T47D (cell line): ENCODE measurements at places on chromosomes 7 and 10.

DNA sequence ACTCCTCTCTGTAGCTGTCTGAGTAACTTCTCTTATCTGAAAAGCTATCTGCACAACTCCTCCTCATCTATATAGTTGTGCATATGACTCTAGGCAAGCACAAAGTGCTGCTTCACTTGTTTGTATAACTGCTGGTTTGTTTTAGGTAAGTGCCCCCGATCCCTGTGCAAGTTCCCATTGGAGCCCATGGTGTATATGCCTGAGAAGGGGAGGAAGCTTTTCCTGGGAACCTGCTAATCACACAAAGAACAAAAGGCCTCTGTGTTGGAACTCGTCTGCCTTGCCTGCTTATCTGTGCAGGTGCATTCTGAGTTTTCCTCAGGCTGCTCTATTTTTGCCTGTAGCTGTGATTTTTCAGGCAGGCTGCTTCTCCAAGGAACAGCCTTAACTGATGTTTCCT is 23.2 kb upstream of the PHF14 start:
- no peak for DNase-seq

DNA sequence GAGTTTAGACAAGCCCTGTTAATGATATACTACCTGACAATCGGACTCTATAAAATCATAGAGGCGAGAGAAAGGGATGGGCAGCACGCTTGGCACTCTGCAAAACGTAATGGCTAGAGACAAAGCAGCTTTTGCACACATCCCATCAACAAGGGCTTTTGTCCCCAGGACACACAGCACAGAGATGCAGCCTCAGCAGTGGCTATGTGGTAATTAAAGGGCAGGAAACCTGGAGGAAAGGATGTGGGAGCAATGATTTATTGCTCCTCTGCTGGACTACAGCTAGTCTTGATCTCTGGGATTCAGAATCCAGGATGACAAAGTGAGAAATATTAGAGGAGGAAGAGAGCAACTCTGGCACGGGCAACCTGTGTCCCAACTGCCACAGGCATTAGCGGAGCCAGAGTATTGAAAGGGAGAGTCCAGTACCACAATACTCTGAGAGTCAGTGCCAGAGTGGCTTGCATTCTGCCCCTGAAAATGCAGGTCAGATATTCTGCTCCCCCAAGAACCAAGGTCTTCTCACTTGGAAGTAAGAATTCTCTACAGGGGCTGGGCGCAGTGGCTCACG is 96.5 kb downstream of the ARMH3 start:
- no peak for DNase-seq

DNA sequence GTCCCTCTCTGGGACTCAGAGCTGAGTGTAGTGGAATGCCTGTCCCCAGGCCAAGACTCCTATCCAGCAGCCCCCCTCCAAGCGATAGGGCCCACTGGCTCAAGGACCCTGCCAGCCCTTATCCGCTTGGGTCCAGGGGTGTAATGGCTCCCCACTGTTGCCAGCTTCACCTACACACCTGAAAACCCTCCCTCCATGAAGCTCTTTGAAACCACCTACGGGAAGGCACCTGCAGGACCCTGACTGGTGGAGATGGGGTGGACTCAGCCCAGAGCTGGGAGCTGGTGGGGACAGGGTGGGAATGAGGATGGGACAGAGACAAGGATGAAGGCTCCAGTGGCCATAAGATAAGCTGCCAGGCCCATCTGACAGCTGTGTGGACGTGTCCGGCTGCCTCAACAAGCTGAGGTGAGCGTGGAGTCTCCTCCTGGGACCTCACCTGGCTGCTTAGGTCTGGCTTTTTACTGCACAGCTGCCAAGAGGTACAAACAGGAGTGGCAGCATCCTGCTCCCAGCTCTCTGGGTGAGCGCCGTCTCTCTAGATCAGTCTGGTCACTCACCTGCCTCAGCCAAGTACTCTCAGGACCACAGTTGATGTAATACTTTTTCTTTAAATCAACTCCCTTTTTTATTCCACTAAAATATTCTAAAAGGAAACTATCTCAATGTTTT is 41.9 kb downstream of the DRGX start:
- no peak for DNase-seq

- DNase-seq: no peak
Observed at GRCh38 chr10:78359640-78360091, 326.0 kb downstream of the RPS24 start.

- no peak for DNase-seq
Observed at GRCh38 chr7:107480932-107481331, 11.1 kb downstream of the GPR22 start.

GRCh38 chr10:70206762-70207161 is 26.5 kb downstream of the PPA1 start:
- no peak for DNase-seq
